OCI-LY7 (cell line): ENCODE measurements at places on chromosomes 12 and 14.

DNA sequence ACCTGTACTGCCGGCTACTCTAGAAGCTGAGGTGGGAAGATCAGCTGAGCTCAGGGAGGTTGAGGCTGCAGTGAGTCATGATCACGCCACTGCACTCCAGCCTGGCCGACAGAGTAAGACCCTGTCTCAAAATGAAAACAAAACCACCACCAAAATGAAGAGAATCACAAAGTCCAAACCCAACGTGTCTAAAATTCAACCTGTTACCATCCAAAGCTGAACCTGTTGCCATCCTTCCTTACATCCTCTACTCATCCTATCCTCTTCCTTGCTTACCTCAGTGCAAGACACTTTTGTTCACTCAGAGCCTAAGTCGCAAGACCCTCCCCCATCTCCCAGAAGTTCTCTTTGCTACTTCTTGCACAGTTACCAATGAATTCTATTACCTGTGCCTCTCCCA, 299.7 kb downstream of the ATP23 start:
- DNase-seq = no peak

DNA sequence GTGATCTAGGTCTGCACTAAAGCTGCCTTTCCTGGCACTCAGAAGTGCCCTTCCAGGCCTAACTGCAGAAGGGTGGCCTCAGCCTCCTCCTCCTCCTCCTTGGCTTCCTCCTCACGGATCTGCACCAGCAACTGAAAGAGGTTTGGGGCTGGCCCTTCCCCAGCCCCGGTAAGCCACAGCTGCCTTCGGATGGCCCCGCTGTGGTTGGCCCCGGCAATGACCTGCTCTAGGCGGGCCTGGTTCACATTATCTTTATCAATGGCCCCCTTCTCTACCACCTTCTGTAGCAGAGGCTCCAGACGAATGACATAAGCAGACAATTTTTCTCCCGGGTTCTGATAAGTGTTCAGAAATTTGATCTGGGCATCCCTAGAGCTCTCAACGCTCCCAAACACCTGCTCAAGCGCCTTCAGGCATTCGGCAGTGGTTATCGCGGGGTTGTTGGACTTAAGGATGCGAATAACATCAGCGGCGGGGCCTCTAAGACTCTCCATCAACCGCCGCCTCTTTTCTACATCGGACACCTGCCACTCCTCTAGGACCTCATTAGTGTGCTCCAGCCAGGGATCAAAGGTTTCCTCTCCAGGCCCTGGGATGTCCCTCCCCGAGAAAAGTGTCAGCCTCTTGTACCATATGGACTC, 1.5 kb downstream of the PNMA1 start:
- DNase-seq = peak; percentile 51

- DNase-seq = peak; percentile 79
Observed at GRCh38 chr14:67837011-67837624, 17.5 kb downstream of the RAD51B start.

DNA sequence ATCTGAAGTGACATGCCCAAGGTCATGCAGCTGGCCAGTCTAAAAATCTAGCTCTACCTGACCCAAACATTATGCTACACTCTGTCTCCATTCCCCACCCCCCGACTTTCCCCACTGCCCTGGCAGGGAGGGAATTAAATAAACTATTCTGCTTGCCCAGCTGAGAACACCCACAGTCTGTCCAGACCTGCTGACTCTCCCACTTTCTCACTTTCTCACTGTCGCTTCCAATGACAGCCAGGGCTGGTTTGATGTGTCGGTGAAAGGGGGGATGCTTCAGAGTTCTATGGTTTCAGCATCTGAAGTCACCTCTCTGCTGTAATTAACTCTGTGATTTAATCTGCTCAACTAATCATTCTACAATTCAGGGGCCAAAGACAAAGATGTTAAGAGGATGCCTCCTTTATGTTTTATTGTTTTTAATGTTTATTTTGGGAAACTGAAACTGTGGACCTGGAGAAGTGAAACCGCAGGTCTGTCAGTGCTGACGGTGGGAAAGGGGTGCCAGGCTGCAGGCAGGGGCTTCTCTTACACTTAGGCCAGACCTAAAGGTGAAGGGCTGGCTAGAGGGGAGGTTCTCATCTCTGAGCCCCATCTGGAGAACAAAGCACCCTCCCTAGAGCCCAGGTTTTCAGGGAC, 8.1 kb upstream of the MSI1 start:
- DNase-seq = no peak

GRCh38 chr12:67780580-67781084, 132.1 kb downstream of the DYRK2 start:
- no peak for DNase-seq

DNA sequence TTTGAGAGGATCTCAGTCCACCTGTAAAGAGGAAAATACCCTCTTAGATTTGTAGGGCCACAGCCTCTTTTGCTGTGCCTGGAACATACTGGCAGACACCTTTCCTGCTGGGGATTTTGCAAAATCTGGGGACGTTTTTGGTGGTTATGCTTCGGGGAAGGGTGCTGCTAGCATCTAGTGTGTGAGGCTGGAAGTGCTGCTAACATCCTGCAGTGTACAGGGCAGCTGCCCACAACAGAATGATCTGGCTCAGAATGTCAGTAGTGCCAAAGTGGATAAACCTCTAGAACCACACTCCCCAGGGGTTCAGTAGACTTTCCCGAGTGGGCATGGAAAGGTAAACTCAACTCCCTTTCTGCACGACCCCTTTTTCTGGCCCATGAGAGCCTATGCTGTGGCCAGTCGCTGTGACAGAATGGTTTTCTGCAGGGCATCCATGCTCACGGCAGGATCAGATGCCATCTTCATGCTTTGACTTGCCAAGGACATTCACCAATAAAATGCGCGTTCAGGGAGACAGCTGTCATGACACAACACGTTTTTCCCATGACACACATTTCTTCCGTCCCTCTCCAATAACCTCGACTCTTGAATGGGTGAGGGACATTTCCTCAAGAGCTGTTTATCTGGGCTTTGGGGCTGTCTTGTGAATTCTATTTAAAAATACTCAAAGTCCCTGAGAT, 240.9 kb downstream of the RGS6 start:
- DNase-seq = no peak

DNA sequence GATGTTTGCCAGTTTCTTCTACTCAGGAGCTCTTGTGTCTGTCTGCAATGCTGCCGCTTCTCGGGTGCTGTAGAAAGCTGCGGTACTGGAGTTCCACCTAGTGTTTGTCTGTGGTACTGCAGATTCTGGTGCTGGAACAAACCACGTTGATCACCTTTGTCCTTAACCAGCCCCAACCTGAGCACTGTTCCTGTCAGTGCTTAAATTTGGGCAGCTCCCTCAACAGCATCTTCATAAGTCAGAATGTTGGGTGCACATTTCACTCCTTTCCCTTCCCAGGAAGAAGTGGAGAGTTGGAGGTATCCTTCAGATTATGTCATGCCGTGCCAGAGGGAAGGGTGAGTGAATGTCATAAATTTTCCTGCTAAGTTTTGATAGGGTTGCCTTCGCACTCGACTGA, 48.7 kb upstream of the LALBA start:
- peak; percentile 77 for DNase-seq

DNA sequence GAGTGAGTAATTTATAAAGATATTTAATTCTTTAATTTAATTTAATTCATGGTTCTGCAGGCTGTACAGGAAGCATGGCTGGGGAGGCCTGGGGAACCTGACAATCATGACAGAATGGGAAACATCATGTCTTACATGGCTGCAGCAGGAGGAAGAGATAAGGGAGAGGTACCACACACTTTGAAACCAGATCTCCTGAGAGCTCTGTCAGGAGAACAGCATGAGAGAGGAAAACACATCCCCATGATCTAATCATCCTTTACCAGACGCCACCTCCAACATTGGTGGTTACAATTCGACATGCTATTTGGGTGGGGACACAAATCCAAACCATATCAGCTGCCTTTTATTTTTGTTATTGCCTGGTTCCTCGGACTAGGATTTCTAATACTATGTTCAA, 928.6 kb downstream of the TMEM121 start:
- DNase-seq = no peak

GRCh38 chr12:92046557-92047392, 98.9 kb downstream of the BTG1 start:
- no peak for DNase-seq

DNA sequence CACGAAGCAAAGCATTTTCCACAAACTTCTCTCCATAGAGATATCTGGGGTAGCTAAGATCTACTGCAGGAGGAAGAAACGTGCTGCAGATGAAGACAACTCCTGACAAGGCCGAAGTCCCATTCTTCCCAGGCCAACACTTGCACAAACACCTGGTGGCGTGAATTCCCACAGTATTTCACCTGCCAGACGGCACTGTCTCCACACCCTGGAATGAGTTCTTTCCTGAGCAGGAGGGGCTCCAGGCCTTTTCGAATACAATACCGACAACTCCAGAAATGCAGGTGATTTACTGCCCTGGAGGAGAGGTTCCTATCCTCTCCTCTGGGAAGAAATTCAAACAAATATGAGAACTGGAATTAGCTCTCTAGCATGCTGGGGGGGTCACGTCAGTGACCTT, 179.9 kb downstream of the MON2 start:
- no peak for DNase-seq

DNA sequence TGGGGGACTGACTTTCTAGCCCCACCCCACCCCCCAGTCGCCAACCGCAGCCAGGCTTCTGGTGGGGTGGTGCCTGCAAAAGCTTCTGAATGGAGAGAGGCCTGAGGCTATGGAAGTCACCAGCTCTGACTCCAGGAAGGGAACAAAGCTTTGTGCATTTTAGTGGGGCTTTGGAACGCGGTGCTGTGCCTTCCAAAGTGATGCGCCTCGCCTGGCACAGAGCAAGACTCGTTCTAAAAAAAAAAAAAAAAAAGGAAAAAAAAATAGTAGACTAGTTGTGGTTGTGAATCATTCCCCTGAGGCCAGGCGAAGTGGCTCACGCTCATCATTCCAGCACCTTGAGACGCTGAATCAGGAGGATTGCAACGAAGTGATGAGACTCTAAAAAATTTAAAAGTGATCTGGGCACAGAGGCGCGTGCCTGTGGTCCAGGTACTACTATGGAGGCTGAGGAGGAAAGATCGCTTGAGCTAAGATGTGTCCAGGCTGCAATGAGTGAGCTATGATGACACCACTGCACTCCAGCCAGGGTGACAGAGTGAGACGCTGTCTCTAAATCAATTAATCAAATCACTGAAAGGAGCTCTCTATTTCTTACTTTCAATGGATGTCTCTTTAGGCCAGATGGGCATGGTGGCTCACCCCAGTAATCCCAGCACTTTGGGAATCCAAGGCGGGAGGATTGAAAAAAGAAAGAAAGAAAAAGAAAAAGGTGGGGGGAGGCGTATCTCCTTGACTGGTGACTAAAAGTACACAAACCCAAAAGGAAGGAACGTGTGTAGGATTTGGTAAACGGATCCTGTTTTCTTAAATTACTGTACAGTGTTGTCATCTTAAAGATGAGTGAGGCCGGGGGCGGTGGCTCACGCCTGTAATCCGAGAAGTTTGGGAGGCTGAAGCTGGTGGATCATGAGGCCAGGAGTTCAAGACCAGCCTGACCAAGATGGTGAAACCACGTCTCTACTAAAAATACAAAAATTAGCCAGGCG, 259.6 kb upstream of the ALG10B start:
- no peak for DNase-seq

DNA sequence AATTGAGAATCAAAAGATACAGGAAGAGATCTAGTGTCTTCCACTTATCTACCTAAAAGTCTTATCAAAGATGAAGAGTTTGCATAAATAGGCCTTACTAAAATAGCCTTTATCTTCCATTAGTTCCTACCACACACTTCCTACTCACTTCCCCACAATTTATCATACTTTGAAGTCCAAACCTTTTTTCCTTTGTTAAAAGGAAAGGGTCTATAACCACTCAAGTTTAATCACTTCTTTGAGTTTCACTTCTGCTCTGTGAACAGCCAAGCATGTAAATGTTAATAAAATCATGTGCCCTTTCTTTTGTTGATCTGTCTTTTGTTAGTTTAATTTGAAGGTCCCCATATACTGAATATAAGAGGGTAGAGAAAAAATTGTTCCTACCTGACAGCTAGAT, 114.5 kb downstream of the PHLDA1 start:
- peak; percentile 76 for DNase-seq

GRCh38 chr14:94598816-94599655, 13.2 kb upstream of the SERPINA3 start:
- DNase-seq = no peak

DNA sequence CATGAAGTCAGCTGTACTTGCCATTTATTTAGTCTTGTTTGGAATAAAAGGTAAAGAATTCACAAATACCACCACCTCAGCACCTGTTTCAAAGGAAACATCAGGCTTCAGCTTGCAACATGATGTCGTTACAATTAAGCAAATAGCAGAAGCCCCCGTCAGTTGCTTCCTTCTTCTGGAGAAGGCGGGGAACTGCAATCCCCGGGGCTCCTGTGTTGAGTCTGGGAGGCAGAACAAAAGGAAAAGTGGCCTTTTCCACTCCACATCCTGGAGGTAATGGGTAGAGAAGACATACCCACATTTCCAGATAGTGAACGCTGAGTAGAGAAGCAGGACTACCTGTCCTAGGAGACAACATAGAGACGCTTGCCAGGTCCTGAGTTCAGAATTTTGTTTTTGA, 92.8 kb downstream of the DNAH10 start:
- DNase-seq = no peak

- no peak for DNase-seq
Observed at GRCh38 chr12:65858831-65859230, 34.5 kb downstream of the HMGA2 start.

DNA sequence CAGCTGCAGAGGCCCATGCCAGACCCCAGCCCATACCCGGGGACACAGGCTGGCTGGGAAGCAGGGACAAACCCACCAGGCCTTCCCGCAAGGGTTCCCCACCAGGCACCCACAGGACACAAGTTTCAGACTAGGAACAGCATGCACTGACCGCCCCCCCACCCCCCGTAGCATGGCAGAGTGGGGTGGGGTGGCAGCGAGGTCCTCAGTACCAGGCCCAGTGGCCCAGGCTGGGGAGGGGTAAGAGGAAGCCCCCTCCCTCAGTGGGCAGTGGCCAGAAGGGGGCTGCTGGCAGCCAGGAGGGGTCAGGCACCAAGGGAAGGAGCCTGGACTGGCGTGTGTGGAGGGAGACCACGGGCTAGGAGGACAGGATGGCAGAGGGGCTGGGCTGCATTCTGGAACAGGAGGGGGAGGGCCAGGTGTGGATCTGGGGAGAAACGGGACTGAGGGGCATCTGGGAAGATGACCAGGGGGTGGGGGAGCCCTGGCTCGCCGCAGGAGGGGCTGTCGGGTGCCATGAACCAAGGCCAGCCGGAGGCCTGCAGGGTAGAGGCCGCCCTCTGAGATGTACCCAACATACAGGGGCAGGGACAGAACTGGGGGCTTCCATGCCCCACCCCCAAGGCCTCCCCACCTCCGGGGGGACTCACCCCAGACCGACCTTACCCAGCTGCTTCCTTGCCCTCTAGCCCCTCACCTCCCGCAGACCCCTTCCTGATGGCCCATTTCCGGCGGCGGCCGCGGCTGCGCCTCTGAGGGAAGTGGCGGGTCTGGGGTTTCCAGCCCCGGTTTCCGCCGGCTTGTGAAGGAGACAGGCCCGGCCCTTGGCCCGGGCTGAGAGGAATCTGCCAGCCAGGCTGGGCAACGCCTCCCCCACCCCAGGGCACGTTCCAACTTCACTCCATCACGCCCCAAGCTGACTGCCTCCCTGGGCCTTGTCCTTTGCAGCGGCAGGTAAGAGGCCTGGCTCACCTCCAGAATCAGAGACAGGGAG, 5.6 kb upstream of the JAG2 start:
- peak; percentile 61 for DNase-seq

GRCh38 chr12:32478858-32479725, 79.7 kb downstream of the FGD4 start:
- no peak for DNase-seq
